Astrocyte (in vitro differentiated cells and primary cell): ENCODE measurements at places on chromosomes 3 and 15. TPM values are rescaled to one million over a fixed set of nuclear protein-coding genes. Genes with fewer than 3 reads are reported as not detected.
A peak's percentile ranks its signal among the peaks of the same experiment; 100 is the strongest.

- DNase-seq = peak; percentile 50
These were observed 219.3 kb upstream of the COL8A1 start for GRCh38 chr3:99419116-99419515.

The DVL3 gene
- total RNA-seq = 107 and 110 TPM in 2 replicates

The FANCD2OS gene
- total RNA-seq = not detected in 2 replicates

DNA sequence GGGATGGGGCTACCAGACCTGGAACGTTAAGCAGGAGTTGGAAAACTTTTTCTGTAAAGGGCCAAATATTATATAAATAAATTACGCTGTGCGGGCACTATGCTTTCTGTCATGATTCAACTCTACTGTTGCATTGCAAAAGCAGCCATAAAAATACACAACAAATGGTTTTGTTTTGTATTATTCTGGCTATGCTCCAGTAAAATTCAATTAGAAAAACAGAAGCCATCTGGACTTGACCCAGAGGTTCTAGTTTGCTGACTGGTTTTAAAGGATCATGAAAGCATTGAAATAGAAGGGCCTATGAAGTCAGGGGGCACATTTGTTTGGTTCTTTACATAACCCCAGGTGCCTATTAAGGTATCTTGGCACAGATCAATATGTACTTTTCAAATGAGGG, 647.4 kb upstream of the LMCD1 start:
- DNase-seq = no peak

DNA sequence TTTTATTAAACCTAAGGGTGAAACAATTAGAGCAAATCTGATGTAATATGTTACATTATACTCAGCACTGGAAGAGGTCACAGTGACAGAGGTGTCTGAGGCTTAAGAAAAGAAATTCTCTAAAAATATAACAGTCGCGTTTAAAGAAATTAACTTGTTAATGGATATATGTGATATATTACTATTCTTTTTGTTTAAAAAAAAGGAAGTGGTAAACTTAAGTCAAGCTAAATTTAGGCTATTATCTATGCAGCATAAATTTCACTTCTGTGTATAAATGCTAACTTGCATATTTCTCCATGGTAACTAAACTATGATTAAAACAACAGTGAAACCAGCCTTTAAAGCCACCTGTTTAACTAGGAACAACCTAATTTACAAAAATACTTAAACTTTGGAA, 191.3 kb downstream of the FOXP1 start:
- DNase-seq = no peak
